ENCODE measurements at places on chromosomes 6 and 20. TPM values are rescaled to one million over a fixed set of nuclear protein-coding genes. Genes with fewer than 3 reads are reported as not detected.
A peak's percentile ranks its signal among the peaks of the same experiment; 100 is the strongest.

GRCh38 chr6:29992807-29993206, 50.5 kb downstream of the HLA-A start:
- H3K27me3 ChIP-seq, result no peaks in the 10 kb centered on the region
- no peak overlapping the region for H3K27ac ChIP-seq
- H3K4me1 ChIP-seq, result no peaks in the 10 kb centered on the region
- no peak overlapping the region for H3K4me3 ChIP-seq
- no peak for DNase-seq

SLC35F1 gene
- 1.0 TPM for total RNA-seq

TBC1D22B gene
- 14.2 TPM for total RNA-seq

DNA sequence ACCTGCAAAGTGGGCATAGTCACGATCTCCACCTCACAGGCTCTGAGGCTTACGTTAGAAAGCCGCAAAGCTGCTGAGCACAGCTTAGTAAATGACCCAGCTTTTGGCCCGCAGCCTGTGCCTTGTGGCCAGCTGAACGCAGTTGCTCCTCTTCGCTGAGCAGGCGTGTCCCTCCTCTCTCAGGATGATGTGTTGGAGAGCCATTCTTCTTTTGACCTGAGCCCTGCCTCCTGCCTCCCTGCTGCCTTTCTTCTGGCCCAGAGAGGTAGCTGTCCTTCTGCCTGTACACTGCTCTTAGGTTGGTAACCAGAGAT, 47.6 kb upstream of the MYL9 start:
- H3K27ac ChIP-seq, result peak overlapping the region; percentile 71
- peak; percentile 70 for DNase-seq
- H3K27me3 ChIP-seq, result no peaks in the 10 kb centered on the region
- peaks cover 67% of the 10 kb centered on the region for H3K4me1 ChIP-seq
- H3K4me3 ChIP-seq, result no peak overlapping the region
- H3K36me3 ChIP-seq, result peaks cover 29% of the 10 kb centered on the region

SPDEF gene
- total RNA-seq, result 25.0 TPM
